GOT3 (cell line): ENCODE measurements at places on chromosomes 11 and 22.

DNA sequence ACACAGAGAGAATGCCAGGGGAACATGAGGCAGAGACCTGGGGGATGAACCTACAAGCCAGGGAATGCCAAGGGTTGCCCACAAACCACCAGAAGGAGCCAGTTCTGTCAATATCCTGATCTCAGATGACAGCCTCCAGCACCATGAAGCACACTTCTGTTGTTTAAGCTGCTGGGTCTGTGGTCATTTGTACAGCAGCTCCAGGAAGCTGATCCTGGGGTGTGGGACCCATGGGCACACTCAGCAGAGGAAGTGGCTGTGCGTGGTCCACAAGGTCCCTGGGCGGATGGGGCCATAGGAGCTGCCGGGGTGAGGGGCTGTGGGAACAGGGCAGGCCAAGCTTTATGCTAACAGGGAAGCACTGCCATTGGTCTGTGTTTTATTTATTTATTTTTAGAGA lies 12.1 kb downstream of the PPM1F start:
- DNase-seq, result no peak

GRCh38 chr22:30223303-30223702 lies 23.3 kb downstream of the LIF start:
- no peak for DNase-seq

DNA sequence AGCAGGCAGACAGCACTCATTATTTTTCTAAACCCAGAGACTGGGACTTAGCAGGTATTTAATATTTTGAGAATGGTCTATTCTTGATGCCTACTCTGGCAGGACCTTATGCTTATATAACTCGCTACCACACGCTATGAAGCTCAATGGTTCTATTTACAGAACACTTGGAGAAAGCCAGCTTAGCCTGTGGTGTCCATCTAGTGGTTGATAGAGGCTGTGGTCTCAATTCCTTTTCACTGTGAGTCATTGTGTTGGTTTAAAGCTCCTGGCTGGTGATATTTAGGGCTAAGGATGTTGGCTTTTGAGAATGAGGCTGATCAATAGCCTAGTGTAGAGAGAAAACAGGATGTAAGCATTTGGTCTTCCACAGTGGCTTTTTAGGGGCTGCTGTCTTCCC lies 206.4 kb downstream of the DBX1 start:
- no peak for DNase-seq

GRCh38 chr22:25668437-25668836 lies 73.6 kb upstream of the MYO18B start:
- no peak for DNase-seq

- no peak for DNase-seq
These were observed 61.0 kb upstream of the PLET1 start for GRCh38 chr11:112321501-112322172.

DNA sequence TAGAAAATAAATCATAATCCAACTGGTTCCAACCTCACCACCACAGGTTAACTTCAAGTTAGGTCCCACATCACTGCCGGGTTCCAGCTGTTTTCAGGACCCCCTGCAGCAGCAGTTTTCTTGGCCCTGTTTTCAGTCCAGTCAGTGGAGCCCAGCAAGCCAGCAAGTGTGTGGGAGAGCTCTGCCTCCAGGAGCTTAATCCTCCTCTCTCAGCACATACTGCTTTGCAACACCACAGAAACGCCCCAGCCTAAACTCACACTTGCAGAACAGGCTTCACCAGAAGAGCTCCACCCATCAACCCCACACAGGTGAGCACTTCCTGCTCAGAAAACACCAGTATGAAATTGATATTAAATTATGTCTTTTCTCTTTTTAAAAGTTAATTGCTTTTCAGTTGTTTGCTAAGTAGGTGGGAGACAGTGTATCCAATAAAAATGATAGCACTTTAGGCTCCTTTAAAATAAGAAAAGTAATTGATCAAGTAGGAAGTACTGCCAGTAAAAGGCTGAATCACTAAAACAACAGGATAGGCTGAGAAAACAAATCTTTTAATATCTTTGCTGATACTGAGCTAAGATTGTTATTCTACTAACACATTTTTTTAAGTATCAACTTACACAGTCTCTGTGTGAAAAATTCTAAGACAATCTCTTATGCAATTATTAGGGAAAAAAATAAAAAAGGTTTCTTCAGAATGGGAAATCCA lies 81.5 kb upstream of the TP53AIP1 start:
- DNase-seq, result no peak

DNA sequence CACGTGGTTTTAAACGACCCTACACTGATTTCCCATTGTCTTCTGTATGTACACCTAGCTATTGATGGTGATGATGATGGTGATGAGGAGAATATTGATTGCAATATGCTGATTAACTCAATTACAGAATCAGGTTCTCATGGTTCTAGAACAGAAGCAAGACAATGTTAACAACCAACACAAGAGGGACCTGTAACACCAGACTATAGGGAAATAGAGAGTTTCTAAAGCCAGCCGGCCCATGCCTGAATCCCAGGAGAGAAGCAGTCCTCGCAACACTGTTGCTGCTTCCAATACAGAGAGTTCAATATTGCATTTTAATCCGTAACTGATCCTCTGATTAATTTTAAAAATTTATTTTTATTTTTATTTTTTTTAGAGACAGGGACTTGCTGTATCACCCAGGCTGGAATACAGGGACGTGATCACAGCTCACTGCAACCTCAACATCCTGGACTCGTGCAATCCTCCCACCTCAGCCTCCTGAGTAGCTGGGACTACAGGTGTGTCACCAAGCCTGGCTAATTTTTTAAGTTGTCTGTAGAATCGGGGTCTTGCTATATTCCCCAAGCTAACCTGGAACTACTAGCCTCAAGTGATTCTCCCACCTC lies 22.2 kb upstream of the UBASH3B start:
- DNase-seq, result no peak

DNA sequence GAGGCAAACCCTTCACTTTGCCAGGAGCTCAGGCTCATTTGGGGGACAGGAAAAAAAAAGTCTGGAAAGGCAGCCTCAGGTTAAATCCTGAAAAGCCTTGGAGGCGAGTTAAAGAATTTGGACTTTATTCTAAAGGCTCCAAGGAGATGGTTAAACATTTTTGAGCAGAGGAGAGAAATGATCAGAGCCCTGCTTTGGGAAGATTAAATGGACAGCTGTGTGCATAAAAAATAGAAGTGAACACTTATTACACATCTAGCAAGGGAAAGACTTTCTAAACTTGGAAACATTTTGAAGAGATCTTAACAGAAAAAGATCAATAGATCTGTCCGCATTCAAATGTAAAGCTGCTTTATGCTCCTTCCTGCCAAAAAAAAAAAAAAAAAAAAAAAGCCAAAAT lies 8.4 kb upstream of the RAB3IL1 start:
- DNase-seq, result no peak

DNA sequence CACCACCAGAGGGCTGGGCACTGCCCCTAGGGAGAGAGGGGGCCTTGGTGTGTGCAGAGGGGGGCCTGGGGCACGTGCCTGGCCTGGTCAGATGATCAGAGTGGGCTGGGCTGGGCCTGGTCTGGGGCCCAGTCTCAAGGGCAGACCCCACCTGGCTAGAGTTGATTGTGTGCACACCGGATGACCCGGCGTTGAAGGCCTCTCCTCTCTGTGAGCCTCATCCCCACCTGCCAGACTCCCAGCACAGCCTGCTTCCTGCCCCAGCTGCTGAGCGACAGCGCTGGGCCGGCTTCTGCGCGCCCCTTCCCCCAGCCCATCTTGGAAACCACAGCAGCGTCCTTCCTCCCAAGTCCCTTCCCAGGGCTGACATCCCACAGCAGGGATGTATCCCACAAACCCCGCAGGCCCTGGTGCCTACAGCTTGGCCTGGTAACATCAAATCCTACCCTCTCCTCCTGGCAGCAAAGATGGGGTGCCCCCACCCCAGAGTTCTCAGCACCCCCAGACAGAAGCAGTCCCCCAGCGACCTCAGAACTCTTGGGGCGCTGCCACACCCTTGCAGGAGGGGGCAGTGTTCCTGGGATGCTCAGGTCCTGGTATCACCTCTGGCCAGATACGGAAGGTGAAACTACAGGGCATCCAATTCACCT lies 11.0 kb upstream of the TSSC4 start:
- no peak for DNase-seq

DNA sequence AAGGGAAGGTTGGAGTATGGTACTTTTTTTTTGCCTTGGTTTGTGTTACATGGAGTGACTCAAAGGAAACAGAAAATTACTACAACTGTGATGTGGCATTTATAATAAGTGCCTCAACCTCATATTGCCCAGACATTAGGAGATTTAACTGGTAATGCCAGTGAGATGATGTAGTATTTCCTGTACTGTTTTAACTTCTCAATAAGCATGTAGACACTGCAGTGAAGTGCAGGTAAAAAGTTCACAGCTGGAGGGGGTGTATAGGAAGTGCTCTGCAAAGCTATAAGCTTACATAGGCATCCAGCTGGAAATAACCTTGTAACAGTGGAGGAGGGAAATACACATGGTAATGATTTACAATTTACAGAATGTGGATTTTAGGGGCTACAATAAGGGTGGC lies 138.2 kb upstream of the MTMR2 start:
- no peak for DNase-seq

GRCh38 chr11:26827567-26828081 lies 105.8 kb upstream of the SLC5A12 start:
- no peak for DNase-seq

DNA sequence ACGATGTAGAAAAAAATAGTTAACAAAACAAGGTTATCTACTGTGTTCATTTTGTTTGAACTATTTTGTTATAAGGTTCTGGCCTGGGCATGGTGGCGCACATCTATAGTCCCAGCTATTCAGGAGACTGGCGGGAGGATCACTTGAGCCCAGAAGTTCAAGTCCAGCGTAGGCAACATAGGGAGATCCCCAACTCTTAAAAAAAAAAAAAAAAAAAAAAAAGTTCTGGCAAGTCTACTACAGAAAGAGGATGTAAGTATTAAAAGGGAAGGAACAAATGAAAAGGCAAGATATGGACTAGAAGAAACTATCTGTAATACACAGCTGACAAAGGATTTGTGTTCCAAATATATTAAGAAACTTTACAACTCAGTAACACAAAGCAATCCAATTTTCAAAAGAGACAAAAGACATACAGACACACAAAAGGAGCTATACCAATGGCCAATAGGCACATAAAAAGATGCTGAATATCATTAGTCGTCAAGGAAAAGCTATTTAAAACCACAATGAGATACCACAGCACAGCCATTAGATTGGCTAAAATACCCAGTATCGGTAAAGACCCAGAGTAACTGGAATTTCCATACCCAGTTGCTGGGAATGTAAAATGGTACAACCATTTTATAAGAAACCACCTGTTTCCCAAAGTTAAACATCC lies 27.4 kb downstream of the RRAS2 start:
- no peak for DNase-seq

DNA sequence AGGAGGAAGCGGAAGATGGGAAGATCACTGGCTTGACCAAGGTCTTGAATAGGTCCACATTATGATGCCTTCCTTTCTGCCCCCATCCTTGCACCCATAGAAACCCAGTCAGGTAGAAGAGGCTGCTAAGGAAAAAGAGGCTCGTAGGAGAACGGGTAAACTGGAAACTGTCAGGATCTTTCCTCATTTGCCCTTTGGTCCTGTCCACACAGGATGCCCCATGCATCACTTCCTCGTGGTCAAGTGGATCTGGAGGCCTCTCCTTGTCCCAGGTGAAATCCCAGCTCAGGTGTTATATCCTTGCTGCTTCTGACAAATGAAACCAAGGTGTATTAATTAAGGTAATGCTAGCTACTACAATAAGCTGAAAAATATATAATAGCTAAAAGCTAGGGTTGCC lies 8.0 kb upstream of the ZBTB16 start:
- no peak for DNase-seq

GRCh38 chr11:126716456-126717083 lies 284.0 kb downstream of the KIRREL3 start:
- DNase-seq, result no peak

GRCh38 chr22:44454113-44454769 lies 43.8 kb downstream of the RTL6 start:
- DNase-seq, result no peak

GRCh38 chr11:933936-934335 lies 8.3 kb downstream of the AP2A2 start:
- no peak for DNase-seq

GRCh38 chr11:10926801-10927211 lies 69.0 kb upstream of the ZBED5 start:
- no peak for DNase-seq

DNA sequence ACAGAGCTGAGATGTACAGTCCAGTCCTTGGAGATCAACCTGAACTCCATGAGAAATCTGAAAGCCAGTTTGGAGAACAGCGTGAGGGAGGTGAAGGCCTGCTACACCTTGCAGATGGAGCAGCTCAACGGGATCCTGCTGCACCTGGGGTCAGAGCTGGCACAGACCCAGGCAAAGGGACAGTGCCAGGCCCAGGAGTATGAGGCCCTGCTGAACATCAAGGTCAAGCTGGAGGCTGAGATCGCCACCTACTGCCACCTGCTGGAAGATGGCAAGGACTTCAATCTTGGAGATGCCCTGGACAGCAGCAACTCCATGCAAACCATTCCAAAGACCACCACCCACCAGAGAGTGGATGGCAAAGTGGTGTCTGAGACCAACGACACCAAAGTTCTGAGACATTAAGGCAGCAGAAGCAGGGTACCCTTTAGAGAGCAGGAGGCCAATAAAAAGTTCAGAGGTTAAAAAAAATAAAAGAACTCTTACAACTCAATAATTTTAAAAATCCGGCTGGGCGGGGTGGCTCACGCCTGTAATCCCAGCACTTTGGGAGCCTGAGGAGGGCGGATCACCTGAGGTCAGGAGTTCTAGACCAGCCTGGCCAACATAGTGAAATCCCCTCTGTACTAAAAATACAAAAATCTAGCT lies 69.9 kb upstream of the RTL6 start:
- DNase-seq, result no peak

- DNase-seq, result no peak
These were observed 940.0 kb downstream of the BRD1 start for GRCh38 chr22:48887394-48888332.

DNA sequence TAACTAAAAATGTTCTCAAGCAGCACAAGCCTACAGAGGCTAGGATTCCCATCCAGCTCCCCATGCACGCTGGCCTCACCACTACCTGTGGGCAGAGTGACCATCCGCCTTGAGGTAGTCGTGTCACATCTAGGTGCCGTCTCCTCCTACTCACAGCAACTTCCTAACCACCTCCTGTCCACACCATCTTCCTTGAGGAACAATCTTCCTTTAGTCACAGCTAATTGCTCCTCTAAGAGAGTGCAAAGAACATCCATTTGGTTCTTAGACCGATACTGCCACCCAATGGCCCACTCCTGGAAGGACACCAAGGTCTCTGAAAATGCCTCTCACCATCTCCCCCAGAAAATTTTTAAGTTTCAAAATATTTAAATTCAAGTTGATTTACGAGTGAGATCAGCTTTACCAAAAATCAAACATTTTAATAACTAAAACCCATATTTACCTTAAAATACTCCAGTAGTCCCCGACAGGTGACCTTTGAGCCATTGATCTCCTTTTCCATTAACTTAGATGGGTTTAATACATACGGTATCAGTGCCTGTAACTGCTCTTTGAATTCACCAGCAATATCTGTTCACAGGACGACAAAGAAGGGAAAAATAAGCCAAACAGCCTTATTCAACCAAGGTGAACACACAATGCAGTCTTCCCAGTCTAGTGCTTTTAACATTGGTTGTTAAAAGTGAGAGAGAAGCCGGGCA lies 21.7 kb upstream of the PLAAT3 start:
- DNase-seq, result no peak
